ENCODE measurements at places on chromosomes 2 and 18.

- no peak for DNase-seq
Observed at GRCh38 chr2:16726147-16726546, 60.5 kb upstream of the CYRIA start.

DNA sequence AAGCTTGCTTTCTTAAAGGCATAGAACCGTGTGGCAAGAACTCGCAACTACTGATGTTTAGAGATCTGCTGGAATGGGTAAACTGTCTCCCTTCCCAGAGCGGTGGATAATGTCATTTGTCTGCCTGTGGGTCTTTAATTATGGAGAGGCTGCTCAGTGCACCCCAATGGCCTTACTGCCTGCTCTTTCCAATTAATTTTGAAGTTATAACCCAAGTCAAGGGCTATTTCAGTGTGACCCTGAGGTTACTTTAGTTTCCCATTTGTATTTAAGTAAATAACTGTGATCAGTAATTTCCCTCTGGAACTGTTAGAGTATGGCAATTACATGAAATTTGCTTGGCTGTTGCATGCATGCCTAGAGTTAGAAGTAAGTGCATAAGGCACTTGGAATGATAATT lies 48.9 kb upstream of the LYPD6 start:
- no peak for DNase-seq

GRCh38 chr2:25165992-25166875 lies 2.1 kb downstream of the POMC start:
- peak; percentile 27 for DNase-seq

DNA sequence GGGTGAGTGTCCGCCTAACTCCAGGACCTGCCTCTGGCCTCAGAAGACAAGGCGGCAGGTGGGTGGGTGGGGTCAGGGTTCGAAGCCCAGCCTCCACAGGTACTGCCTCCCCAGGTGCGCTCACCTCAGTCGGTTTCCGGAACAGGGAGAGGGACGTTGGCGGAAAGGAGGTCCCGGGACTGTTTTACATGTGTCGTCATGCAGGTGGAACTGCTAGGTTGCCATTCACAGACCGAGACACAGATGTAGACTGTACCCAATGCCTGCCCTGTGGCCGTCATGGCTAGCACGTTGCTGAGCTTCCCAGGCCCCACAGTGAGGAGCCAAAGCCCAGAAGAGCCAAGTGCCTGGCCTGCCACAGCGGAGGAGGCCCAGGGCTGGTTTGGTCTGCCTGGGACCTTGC lies 284.0 kb upstream of the HS6ST1 start:
- DNase-seq = no peak

- no peak for DNase-seq
Observed at GRCh38 chr2:56416500-56417176, 232.8 kb downstream of the CCDC85A start.

DNA sequence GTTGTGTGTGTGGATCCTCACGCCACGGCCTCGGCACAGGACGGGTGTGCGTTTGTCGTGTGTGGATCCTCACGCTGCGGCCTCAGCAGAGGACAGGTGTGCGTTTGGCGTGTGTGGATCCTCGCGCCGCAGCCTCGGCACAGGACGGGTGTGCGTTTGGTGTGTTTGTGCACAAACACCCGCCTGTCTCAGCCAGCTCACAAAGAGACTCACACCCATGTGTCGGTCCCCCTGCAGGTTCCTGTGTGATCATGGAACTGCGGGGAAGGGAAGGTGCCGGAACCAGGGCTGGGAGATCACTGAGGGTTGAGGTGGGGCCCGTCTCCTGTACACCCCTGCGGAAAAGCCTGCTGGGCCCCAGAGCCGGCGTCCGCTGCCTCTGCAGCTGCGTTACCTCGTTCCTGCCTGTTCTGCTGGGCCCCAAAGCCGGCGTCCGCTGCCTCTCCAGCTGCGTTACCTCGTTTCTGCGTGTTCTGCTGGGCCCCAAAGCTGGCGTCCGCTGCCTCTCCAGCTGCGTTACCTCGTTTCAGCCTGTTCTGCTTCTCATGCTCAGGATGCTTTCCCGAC lies 53.6 kb downstream of the CTDP1 start:
- no peak for DNase-seq

GRCh38 chr2:223959688-223960087 lies 2.4 kb downstream of the MRPL44 start:
- no peak for DNase-seq

GRCh38 chr2:240620859-240621258 lies 4.4 kb upstream of the GPR35 start:
- no peak for DNase-seq

DNA sequence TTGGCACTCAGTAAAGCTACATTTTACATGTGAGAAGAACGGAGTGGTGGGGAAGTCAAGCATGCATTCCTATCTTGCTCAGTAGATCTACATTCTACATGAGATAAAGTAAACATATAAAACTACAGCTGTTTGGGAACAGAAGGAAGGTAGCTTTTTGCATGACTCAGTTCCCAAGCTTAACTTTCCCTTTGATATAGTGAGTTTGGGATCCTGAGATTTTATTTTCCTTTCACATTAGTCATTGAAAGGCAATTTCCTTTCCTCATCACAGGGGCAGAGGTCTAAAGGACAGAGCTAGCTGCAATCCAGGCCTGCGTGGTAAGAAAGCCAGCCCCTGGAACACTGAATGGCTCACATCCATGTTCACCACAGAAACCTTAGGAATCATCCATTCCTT lies 257.2 kb downstream of the SRBD1 start:
- no peak for DNase-seq

- DNase-seq = no peak
Observed at GRCh38 chr2:10285191-10285555, 17.5 kb upstream of the HPCAL1 start.
